ENCODE measurements at places on chromosomes 3 and 15.

GRCh38 chr3:37816271-37816670, 45.4 kb upstream of the CTDSPL start:
- no peak for DNase-seq

DNA sequence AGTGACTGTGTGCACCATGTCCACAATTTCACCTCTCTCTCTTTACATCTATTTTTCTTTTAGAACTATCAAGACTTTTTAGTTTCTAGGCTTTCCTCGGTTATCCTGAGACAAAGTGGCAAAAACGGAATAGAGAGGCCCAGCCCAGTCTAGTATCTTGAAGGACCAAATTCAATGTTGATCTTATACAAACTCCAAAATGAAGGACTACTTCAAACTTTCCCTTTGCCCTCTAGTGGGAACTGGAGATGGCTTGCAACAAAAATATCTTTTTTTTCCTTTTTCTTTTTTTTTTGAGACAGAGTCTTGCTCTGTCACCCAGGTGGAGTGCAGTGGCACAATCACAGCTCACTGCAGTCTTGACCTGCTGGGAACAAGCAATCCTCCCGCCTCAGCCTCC, 338.5 kb upstream of the UMPS start:
- no peak for DNase-seq

- DNase-seq: no peak
Observed at GRCh38 chr3:45020534-45020933, 5.6 kb upstream of the CLEC3B start.

GRCh38 chr3:23985747-23986544, 40.9 kb downstream of the NR1D2 start:
- no peak for DNase-seq

- no peak for DNase-seq
Observed at GRCh38 chr3:15500107-15500724, 21.3 kb downstream of the COLQ start.

DNA sequence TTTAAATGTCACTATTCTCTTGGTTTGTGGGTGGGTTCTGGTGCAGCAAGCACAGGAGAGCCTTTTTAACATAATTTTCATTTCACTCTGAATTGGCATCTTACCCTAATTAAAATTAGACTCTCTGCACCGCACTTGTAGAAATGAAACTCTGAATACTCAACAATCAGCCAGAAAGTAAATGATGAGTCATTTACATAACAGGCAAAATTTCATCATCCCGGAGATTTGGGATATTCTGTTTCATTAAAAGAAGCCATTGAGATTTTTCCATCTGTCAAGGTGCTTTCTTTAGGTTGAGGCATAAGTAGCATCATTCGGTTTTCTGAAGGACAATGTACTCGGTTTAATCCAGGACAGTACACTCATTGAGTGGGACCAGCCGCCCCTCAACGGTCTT, 111.0 kb downstream of the RFTN1 start:
- DNase-seq: no peak

GRCh38 chr15:50854601-50855490, 53.6 kb upstream of the AP4E1 start:
- no peak for DNase-seq

DNA sequence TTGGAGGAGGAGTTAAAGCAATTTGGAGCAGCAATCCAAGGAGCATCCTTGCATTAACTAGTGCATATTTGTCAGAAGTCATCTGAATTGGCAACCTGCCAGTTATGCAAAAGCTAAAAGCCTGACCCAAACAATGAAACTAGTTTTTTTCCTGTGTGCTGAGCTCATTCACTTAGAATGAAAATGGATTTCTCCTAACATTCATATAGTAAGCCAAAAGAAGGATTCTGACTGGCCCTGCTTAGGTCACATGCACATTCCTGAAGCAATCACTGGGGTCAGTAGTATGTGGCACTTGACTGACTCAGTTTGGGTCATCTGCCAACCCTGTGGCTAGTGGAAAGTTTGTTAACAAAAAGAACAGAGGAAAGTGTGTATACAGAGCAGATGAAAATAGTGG, 30.5 kb downstream of the OXSM start:
- no peak for DNase-seq

GRCh38 chr3:94156626-94157025, 93.8 kb downstream of the NSUN3 start:
- no peak for DNase-seq

- DNase-seq: no peak
Observed at GRCh38 chr3:18827664-18828063, 320.6 kb upstream of the KCNH8 start.

DNA sequence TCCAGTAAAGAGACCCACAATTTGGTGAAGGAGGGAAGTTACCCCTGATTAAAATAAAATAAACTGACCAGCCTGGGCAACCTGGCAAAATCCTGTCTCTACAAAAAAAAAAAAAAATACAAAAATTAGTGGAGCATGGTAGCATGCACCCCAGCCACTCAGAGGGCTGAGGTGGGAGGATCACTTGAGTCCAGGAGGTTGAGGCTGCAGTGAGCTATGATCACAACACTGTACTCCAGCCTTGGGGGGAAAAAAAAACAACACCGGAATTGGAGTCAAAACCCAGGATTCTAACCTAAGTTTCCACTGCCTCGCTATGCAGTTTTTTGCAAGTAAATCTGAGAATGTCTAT, 22.5 kb downstream of the DCAF1 start:
- DNase-seq: no peak

GRCh38 chr15:76198456-76199105, 112.7 kb downstream of the ETFA start:
- DNase-seq: no peak

DNA sequence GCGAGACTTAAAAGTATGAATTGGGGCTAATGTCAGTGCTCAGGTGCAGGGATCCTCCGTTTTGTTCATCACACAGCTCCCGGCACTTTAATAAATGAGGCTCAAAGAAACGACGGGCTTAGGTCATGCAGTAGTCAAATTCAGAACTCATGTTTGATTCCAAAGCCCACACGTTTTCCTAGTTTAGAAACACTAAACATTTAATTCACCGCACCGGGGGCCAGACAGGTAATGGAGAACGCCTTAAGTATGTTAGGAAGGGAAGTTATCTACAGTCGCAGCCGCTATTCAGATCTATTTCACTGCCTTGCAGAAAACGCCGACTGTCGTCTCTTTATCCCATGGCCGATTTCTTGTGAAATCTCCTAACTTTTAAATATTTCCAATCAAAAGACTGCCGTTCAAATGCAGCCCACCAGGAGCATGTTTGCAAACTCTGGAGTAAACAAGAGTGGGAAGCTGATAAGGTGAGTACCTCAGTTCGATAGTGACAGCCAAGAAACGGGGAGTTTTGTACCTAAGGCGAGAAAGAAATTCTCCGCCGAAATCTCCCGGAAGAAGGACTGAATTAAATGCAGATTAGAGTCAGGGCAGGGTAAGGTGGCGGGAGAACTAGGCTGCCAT, 569 bp downstream of the HIGD2B start:
- no peak for DNase-seq

GRCh38 chr15:72865486-72865885, 81.9 kb upstream of the ADPGK start:
- DNase-seq: no peak
